ENCODE measurements at places on chromosomes 1 and 21. TPM values are rescaled to one million over a fixed set of nuclear protein-coding genes. Genes with fewer than 3 reads are reported as not detected.

The C1QA gene
- 1.2 TPM for total RNA-seq

DNA sequence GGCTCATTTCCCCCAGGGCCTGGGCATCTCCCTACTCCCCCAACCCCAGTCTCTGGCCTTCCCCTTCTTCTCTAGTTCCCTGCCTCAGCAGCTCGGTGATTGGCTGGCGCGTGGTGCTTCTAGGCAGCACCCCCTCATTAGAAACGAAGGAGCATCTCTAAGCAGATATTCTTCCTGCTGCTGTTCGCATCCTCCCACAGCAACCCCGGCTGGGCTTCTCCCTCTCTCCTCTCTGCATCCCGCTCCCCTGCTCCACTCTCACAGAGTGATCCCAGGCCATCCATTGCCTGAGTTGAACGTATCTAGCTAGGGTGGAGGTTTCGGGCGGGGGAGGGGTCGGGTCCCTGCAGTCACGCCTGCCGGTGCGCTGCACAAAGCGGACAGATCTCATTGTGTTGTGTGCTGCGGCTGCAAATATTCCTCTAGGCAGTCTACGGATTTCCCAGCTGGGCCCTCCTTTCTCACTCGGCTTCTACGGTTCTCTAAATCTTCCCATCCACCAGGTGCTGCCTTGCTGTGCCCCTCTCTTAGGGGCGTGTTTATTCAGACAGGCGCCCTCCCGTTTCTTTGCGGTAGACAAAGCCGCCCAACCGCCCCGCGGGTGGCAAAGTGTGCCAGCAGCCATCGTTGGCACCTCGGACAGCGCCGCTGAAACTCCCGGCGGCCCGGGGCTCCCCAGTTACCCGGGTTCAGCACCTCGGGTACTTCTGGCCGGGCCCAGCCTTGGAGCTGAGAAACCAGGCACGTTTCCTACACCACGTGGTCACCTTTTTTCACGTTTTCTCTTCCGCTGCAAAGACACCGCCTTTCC lies 2.2 kb downstream of the CACNA1E start:
- peaks cover 13% of the 10 kb centered on the region for H3K4me1 ChIP-seq
- H3K36me3 ChIP-seq, result no peaks in the 10 kb centered on the region
- DNase-seq, result no peak
- no peak overlapping the region for H3K4me3 ChIP-seq

The MSH4 gene
- total RNA-seq, result 0.80 TPM

- H3K27ac ChIP-seq, result no peak overlapping the region
- H3K4me1 ChIP-seq, result no peaks in the 10 kb centered on the region
- no peaks in the 10 kb centered on the region for H3K36me3 ChIP-seq
- no peak overlapping the region for H3K4me3 ChIP-seq
- no peak for DNase-seq
These were observed 8.8 kb upstream of the CAPN8 start for GRCh38 chr1:223674119-223674890.

- H3K27me3 ChIP-seq, result no peaks in the 10 kb centered on the region
- peaks cover 8% of the 10 kb centered on the region for H3K36me3 ChIP-seq
- H3K4me3 ChIP-seq, result peak overlapping the region; percentile 21
- DNase-seq, result no peak
- peak overlapping the region; percentile 53 for H3K27ac ChIP-seq
These were observed 754 bp upstream of the LSS start for GRCh38 chr21:46229133-46229922.

DNA sequence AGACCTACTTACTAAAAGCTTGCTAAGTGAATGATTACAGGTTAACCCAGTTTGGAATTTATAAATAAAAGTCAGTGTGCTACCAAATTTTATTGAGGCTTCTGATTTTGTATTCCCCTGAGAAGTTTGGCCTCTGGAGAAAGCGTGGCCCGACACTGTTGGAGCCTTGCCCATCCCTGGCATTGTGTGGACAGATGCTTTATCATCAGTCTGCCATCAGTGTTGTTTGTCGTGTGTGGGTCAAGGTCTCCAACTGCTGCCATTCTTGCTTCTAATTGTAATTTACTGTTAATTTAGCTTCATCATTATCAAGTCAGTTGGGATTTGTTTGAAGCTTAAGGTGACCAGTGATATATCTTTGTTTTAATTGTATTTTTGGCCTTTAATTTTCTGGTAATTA lies 62.0 kb upstream of the LPGAT1 start:
- H3K4me3 ChIP-seq, result no peak overlapping the region
- no peaks in the 10 kb centered on the region for H3K4me1 ChIP-seq
- no peaks in the 10 kb centered on the region for H3K36me3 ChIP-seq
- no peaks in the 10 kb centered on the region for H3K27me3 ChIP-seq
- no peak for DNase-seq
- no peak overlapping the region for H3K27ac ChIP-seq

- H3K4me3 ChIP-seq, result no peak overlapping the region
- H3K36me3 ChIP-seq, result no peaks in the 10 kb centered on the region
- no peaks in the 10 kb centered on the region for H3K27me3 ChIP-seq
- H3K4me1 ChIP-seq, result no peaks in the 10 kb centered on the region
- H3K27ac ChIP-seq, result no peak overlapping the region
These were observed 101.9 kb downstream of the KCNJ15 start for GRCh38 chr21:38358666-38359065.

The CLEC20A gene
- not detected for total RNA-seq

- no peak for DNase-seq
- no peaks in the 10 kb centered on the region for H3K4me1 ChIP-seq
- no peak overlapping the region for H3K4me3 ChIP-seq
These were observed 23.1 kb downstream of the RHBDL2 start for GRCh38 chr1:38918568-38918967.

- no peaks in the 10 kb centered on the region for H3K27me3 ChIP-seq
- H3K36me3 ChIP-seq, result no peaks in the 10 kb centered on the region
- DNase-seq, result no peak
- H3K4me1 ChIP-seq, result no peaks in the 10 kb centered on the region
- H3K4me3 ChIP-seq, result no peak overlapping the region
- no peak overlapping the region for H3K27ac ChIP-seq
These were observed 20.6 kb upstream of the RNU1-4 start for GRCh38 chr1:16719571-16720350.

GRCh38 chr1:64956733-64957441 lies 9.5 kb downstream of the JAK1 start:
- DNase-seq, result peak; percentile 29
- H3K36me3 ChIP-seq, result no peaks in the 10 kb centered on the region
- peak overlapping the region; percentile 17 for H3K27ac ChIP-seq
- peaks cover 99% of the 10 kb centered on the region for H3K4me1 ChIP-seq

GRCh38 chr21:45415188-45415942 lies 10.4 kb downstream of the COL18A1 start:
- no peak overlapping the region for H3K4me3 ChIP-seq

- DNase-seq, result no peak
- no peaks in the 10 kb centered on the region for H3K36me3 ChIP-seq
- peaks cover 26% of the 10 kb centered on the region for H3K27me3 ChIP-seq
- no peak overlapping the region for H3K27ac ChIP-seq
- peaks cover 11% of the 10 kb centered on the region for H3K4me1 ChIP-seq
These were observed 888 bp upstream of the COL18A1 start for GRCh38 chr21:45403825-45404729.

- H3K36me3 ChIP-seq, result no peaks in the 10 kb centered on the region
- H3K4me3 ChIP-seq, result no peak overlapping the region
- DNase-seq, result peak; percentile 11
- H3K27ac ChIP-seq, result no peak overlapping the region
These were observed 241.8 kb downstream of the TRABD2B start for GRCh38 chr1:47755101-47755990.

All from CD4-positive, alpha-beta memory T cell (primary cell).